Activated naive CD8-positive, alpha-beta T cell treated with anti-CD3 and anti-CD28 coated beads, Interleukin-2, amount 10 ng/mL, durations not matched to agents 7 days and 5 days (primary cell): ENCODE measurements at places on chromosomes 2 and 18. TPM values are rescaled to one million over a fixed set of nuclear protein-coding genes. Genes with fewer than 3 reads are reported as not detected.

DNA sequence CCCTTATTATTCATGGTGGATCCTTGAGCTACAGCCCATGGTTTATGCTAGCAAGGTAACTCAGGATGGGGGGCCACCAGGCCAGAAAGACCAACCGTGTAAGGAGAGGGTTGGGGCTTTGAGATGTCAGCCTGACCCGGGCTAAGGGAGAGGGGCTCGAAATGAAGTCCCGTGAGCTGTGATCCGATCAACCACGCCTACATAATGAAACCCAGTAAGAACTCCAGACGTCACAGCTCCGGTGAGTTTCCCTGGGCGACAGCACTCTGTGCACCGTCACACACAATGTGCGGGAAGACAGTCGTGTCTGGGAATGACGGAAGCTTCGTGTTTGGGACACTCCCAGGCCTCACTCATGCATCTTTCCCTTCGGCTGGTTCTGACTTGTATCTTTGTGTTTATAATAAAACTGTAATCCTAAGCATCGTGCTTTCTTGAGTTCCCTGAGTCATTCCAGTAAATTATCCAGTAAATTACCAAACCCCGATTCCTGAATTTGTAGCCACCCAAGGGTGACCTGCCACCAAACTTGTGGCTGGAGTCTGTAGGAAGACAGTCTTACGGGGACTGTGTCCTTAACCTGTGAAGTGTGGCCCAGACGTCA lies 44.2 kb downstream of the CYP27C1 start:
- H3K36me3 ChIP-seq, result no peaks in the 10 kb centered on the region
- no peak for DNase-seq
- H3K27ac ChIP-seq, result no peak overlapping the region
- H3K4me1 ChIP-seq, result no peaks in the 10 kb centered on the region

GRCh38 chr2:217942731-217943335 lies 60.0 kb downstream of the TNS1 start:
- peaks cover 33% of the 10 kb centered on the region for H3K4me1 ChIP-seq
- DNase-seq, result no peak
- H3K36me3 ChIP-seq, result no peaks in the 10 kb centered on the region
- peak overlapping the region; percentile 85 for H3K4me3 ChIP-seq
- peak overlapping the region; percentile 74 for H3K27ac ChIP-seq

EVX2 gene
- total RNA-seq, result not detected

- H3K4me1 ChIP-seq, result peaks cover 21% of the 10 kb centered on the region
- no peaks in the 10 kb centered on the region for H3K27me3 ChIP-seq
- H3K36me3 ChIP-seq, result peaks cover 53% of the 10 kb centered on the region
- H3K27ac ChIP-seq, result no peak overlapping the region
- no peak for DNase-seq
Observed at GRCh38 chr2:143524559-143525401, 395.6 kb downstream of the ARHGAP15 start.

CHRND gene
- total RNA-seq, result not detected

- no peak overlapping the region for H3K4me3 ChIP-seq
- no peaks in the 10 kb centered on the region for H3K27me3 ChIP-seq
- no peaks in the 10 kb centered on the region for H3K36me3 ChIP-seq
- H3K27ac ChIP-seq, result no peak overlapping the region
- no peaks in the 10 kb centered on the region for H3K4me1 ChIP-seq
Observed at GRCh38 chr2:232957657-232958090, 55.4 kb downstream of the NGEF start.

UPP2 gene
- total RNA-seq, result not detected

DUSP2 gene
- 50.2 TPM for total RNA-seq

PRKD3 gene
- 25.0 TPM for total RNA-seq

DNA sequence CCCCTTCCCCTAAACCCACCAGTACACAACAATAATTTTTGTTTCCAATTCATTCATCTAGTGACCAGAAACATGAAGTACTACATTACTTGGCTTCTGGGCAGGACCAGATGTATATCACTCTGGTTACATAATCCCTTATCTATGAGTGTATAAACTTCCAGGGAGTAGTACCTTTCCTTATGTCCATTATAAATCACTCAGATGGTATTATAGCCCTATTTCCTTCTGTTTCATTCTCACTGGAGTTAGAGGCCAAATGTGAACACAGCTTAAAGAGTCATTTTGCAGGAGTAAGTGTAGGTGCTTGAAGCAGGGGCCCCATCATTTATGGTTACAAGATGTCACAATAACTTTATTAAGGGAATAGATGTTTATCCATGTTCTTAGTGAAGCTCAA lies 894.4 kb upstream of the NXPH2 start:
- H3K27me3 ChIP-seq, result no peaks in the 10 kb centered on the region
- H3K4me1 ChIP-seq, result no peaks in the 10 kb centered on the region
- H3K4me3 ChIP-seq, result no peak overlapping the region
- DNase-seq, result no peak

DNA sequence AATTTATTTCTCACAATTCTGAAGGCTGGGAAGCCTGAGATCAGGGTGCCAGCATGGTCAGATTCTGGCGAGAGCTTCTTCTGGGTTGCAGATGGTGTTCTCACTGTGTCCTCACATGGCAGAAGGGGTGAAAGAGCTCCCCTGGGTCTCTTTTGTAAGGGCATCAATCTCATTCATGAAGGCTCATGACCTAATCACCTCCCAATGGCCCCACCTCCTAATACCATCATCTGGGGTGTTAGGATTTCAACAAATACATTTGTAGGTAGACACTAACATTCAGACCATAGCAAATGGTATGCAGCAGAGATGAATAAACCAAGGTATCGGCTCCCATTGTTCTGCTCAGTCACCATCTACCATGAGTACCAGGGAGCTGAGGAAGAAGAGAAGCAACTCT lies 32.7 kb downstream of the YPEL5 start:
- no peak for DNase-seq
- peaks cover 2% of the 10 kb centered on the region for H3K4me1 ChIP-seq
- H3K36me3 ChIP-seq, result no peaks in the 10 kb centered on the region
- no peak overlapping the region for H3K4me3 ChIP-seq
- peaks cover 4% of the 10 kb centered on the region for H3K27me3 ChIP-seq

DNA sequence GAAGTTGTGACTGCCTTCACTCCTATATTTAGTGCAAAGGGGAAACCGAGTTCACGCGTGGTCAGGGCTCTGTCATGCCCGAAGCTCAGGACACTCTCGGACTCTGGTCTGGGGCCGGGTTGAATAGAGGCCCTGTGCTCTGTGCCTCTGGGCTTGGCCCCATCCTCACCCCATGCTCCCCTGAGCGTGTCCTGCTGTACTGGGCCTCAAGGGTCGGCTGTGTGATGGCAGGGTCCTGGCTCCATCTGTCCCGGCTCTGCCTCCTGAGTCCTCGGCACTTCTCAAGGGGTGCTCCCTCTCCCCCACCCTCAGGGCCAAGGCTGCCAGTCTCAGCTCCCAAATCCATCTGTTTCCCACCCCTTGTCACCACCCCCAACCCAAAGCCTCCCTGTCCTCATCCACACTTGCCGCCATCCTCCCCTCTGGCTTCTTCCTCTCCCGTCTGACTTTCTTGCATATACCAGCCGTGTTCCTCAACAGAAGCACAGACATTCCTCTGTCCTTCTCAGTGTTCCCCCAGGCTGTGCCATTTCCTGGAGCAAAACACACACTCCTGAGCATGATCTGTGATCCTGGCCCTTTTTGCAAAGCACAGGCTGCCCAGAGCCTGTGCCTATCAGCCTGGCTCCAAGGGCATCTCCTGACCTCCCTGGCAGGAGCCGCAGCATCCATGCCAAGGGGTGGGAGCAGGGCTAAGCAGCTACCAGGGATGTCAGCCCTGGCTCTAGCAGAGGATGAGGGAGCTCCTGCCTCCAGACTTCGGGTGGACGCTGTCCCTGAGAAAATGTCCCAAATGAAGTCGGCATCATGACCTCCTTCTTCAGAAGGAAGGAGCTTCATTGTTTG lies 64.2 kb upstream of the OTOS start:
- no peak overlapping the region for H3K27ac ChIP-seq
- peaks cover 8% of the 10 kb centered on the region for H3K27me3 ChIP-seq
- no peak overlapping the region for H3K4me3 ChIP-seq
- no peaks in the 10 kb centered on the region for H3K4me1 ChIP-seq

- H3K4me3 ChIP-seq, result no peak overlapping the region
- H3K4me1 ChIP-seq, result no peaks in the 10 kb centered on the region
- H3K36me3 ChIP-seq, result peaks cover 5% of the 10 kb centered on the region
- H3K27me3 ChIP-seq, result no peaks in the 10 kb centered on the region
Observed at GRCh38 chr2:219368690-219369191, 19.0 kb downstream of the DNPEP start.

DNA sequence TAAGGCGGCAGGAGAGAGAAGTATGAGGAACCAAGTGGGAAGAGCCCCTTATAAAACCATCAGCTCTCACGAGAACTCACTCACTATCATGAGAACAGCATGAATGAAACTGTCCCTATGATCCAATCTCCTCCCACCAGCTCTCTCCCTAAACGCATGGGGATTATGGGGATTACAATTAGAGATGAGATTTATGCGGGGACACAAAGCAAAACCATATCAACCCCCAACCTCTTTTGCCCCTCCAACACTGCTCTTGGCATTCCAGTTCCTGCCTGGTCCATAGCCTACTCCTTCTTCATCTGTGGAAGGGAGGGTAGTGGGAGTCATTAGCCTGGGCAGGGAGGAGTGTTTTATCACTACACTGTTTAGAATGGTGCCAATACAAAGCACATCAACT lies 1.4 kb upstream of the EHD3 start:
- peaks cover 18% of the 10 kb centered on the region for H3K27me3 ChIP-seq
- no peak overlapping the region for H3K4me3 ChIP-seq
- no peak for DNase-seq

DNA sequence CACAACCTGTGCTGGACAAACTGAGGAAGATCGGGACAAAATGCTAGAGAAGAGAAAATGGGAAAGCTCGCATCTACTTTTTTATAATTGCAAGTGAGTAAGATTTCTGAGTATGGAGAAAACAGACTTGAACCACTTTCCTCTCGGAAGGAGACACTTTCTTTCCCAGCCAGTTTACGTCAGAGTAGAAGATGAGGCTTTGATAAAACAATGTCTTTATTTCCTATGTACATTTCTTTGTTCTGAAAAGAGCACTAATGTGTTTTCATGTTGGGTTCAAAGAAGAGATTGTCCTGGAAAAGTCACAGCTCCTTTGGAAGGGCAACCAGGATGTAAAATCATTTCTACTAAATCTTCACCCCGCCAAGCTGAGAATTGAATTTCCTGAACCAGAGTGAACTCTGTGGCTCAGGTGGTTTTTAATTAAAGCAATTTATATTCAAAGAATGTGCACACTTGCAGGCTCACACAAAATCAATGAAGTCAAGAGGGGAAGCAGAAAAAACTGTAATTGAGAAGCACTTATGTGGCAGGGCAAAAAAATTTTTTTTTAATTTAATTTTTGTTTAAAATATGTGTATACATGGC lies 23.4 kb upstream of the ITGA6 start:
- H3K4me3 ChIP-seq, result no peak overlapping the region
- peaks cover 3% of the 10 kb centered on the region for H3K27me3 ChIP-seq
- no peak for DNase-seq
- no peak overlapping the region for H3K27ac ChIP-seq

GCG gene
- total RNA-seq, result not detected

DNA sequence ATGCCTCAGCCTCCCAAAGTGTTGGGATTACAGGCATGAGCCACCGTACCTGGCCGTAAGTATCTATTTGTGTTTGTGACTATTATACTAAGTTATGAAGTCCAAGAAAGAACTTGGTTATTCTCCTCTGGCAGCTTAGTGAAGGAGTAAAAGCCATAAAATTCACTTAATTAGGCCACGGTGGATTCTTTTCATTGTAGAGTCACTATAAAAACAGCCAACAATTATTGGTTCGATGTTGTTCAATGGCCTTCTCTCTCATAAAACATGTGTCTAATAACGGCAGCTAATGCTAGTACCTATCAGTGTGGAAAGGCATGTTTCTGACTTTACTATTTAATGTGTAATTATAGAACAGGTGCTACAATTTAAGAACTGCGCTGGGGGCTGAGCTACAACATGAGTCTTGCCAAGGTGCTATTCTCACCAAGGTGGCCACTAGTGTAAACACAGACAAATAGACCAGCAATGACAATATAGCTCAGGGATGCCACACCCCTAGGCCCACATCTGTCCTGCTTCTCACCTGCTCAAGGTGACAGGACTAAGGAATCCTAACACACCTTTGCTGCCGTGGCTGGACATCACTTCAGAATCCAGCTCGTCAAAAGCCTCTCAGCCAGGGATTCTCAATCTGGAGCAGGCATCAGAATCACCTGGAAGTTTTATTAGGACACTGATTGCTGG lies 17.2 kb downstream of the ATP8B1 start:
- H3K4me3 ChIP-seq, result no peak overlapping the region
- no peak for DNase-seq
- peaks cover 2% of the 10 kb centered on the region for H3K4me1 ChIP-seq
- no peaks in the 10 kb centered on the region for H3K27me3 ChIP-seq
- no peaks in the 10 kb centered on the region for H3K36me3 ChIP-seq
- no peak overlapping the region for H3K27ac ChIP-seq

DNA sequence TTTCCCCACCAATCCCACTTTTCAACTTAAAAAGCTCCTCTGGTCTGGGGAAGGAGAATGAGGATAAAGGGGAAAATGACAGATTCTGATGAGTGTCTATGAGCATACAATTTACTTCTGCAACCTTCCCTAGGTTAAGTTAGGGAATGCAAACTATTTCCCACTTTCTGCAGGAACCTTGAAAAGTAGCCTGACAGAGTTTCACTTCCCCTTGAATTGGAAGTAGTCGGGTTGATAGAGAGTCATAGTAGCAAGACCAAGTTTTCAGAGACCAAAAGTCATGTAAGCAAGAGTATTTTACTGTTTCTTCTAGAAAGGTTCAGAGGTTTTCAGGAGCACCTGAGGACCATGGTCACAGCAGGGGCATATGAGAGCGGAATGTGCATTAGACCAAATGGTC lies 815.1 kb downstream of the CPS1 start:
- no peak overlapping the region for H3K27ac ChIP-seq
- H3K4me3 ChIP-seq, result no peak overlapping the region
- H3K4me1 ChIP-seq, result no peaks in the 10 kb centered on the region

DNA sequence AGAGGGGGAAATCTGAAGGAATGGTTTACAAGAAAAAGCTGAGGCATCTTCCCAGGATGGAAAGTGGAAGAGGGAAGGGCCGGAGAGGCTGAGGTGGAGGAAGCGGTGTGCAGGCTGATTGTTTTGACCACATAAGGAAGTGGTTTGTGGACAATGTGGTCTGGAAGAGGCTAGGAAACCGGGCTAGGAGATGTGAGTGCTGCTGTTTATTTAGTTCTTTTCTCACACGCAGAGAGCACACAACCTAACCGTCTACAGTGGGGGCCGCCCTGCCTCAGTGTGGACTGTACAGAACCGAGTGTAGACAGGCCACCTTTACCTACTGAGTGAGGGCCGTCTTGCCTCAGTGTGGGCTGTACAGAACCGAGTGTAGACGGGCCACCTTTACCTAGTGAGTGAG lies 251.7 kb upstream of the PXDN start:
- H3K36me3 ChIP-seq, result peaks cover 2% of the 10 kb centered on the region
- DNase-seq, result peak; percentile 48
- peak overlapping the region; percentile 10 for H3K4me3 ChIP-seq
- H3K27me3 ChIP-seq, result peaks cover 61% of the 10 kb centered on the region
- peak overlapping the region; percentile 34 for H3K27ac ChIP-seq

MEP1B gene
- not detected for total RNA-seq

PROC gene
- total RNA-seq, result not detected

DNA sequence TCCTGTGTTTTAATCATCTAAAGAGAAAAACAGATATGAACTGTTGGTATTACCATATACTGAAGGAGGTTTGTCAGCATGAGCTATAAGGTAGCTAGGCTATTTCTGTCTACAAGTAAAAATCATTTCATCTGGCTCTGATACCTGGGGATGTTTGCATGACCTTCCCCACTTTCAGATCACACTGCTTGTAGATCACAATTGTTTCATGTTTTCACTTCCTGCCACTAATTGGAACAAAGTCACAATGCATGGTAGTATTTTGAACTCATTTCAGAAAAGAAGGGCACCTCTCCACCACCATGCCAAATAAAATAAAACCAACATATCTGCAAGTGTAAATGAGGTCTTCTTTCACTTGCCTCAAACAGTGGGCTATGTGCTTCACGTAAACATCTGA lies 37.8 kb downstream of the NYAP2 start:
- peaks cover 7% of the 10 kb centered on the region for H3K27me3 ChIP-seq
- no peak for DNase-seq
- H3K4me3 ChIP-seq, result no peak overlapping the region
- no peak overlapping the region for H3K27ac ChIP-seq
